A549 treated with DMSO at 1 μM for 4 hours (cell line): ENCODE measurements at places on chromosomes 2 and 18. TPM values are rescaled to one million over a fixed set of nuclear protein-coding genes. Genes with fewer than 3 reads are reported as not detected.

MC4R gene
- total RNA-seq: 0.08 TPM in 1 of 5 replicates, not detected in the others

IL36A gene
- not detected in 5 replicates for total RNA-seq

MYO5B gene
- 12.4 to 14.9 TPM (median 13.0 TPM) in 5 replicates for total RNA-seq

MAP4K4 gene
- 65.8 to 86.2 TPM (median 77.7 TPM) in 5 replicates for total RNA-seq

MZT2A gene
- 116 to 187 TPM (median 178 TPM) in 5 replicates for total RNA-seq

STAMBP gene
- total RNA-seq: 45.1 to 57.3 TPM (median 50.2 TPM) in 5 replicates

EVA1A gene
- 12.6 to 14.0 TPM (median 12.7 TPM) in 5 replicates for total RNA-seq

AGXT gene
- not detected in 5 replicates for total RNA-seq

PTPRN gene
- total RNA-seq: 1.3 to 2.2 TPM (median 1.9 TPM) in 5 replicates

BMP10 gene
- not detected in 5 replicates for total RNA-seq

SP5 gene
- total RNA-seq: 0.05 TPM in 1 of 5 replicates, not detected in the others

EFR3B gene
- 15.9 to 17.9 TPM (median 16.8 TPM) in 5 replicates for total RNA-seq

FABP1 gene
- not detected in 5 replicates for total RNA-seq

TFCP2L1 gene
- 0.78 to 0.94 TPM (median 0.89 TPM) in 5 replicates for total RNA-seq

TDRD15 gene
- total RNA-seq: not detected in 5 replicates

NCKAP5 gene
- total RNA-seq: 0.76 to 1.7 TPM (median 1.3 TPM) in 5 replicates

FZD7 gene
- total RNA-seq: 5.9 to 8.4 TPM (median 7.4 TPM) in 5 replicates

RDH14 gene
- 34.9 to 45.2 TPM (median 38.0 TPM) in 5 replicates for total RNA-seq

MGAT5 gene
- 17.8 to 24.8 TPM (median 22.8 TPM) in 5 replicates for total RNA-seq

TXNL1 gene
- total RNA-seq: 61.9 to 76.0 TPM (median 70.7 TPM) in 5 replicates

GRHL1 gene
- 1.2 to 1.7 TPM (median 1.2 TPM) in 5 replicates for total RNA-seq

PDCD1 gene
- not detected in 5 replicates for total RNA-seq

REG3A gene
- total RNA-seq: not detected in 5 replicates

CRYGC gene
- total RNA-seq: not detected in 5 replicates

ITGB6 gene
- total RNA-seq: 0.56 to 1.8 TPM (median 1.0 TPM) in 5 replicates

LTBP1 gene
- 19.0 to 29.1 TPM (median 25.6 TPM) in 5 replicates for total RNA-seq

GALR1 gene
- not detected in 5 replicates for total RNA-seq

IL1RL1 gene
- total RNA-seq: 0.84 to 1.6 TPM (median 1.1 TPM) in 5 replicates

SIX3 gene
- total RNA-seq: 0.17 to 0.45 TPM (median 0.34 TPM) in 5 replicates
